ENCODE measurements at places on chromosomes 7 and 10.

- no peak for DNase-seq
Measured at GRCh38 chr7:33710608-33711007, 194.7 kb upstream of the BMPER start.

DNA sequence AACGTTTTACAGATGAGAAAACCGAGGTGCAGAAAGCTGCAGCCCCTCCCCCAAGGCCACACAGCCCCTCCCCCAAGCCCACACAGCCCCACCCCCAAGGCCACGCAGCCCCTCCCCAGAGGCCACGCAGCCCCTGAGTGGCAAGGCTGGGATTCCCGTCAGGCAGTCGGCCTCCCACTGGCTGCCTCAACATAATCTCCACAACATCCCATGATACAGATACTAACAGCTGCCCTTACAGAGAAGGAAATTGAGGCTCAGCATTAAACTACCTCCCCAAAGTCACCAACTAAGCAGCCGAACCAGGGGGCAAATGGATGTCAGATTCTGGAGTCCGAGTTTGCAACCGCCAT, 15.9 kb downstream of the SH3PXD2A start:
- DNase-seq: no peak

DNA sequence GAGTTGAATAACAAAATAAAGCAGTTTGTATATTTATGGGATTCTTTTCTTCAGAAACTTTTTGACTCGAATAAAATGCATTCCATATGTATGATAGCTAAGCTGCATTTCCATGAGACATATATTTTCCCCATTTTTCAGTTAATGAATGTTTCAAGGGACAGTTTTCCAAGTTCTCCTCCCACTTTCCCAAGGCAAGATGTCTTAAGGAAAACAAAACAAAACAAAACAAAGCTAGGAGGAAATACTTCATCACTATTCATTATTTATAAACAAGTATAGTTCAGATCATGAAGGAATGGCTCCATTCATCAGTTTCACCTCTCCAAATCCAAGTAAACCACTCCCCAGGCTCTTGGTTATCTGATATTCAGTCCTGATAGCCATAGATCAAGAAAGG, 261.0 kb downstream of the WDR11 start:
- DNase-seq: no peak

DNA sequence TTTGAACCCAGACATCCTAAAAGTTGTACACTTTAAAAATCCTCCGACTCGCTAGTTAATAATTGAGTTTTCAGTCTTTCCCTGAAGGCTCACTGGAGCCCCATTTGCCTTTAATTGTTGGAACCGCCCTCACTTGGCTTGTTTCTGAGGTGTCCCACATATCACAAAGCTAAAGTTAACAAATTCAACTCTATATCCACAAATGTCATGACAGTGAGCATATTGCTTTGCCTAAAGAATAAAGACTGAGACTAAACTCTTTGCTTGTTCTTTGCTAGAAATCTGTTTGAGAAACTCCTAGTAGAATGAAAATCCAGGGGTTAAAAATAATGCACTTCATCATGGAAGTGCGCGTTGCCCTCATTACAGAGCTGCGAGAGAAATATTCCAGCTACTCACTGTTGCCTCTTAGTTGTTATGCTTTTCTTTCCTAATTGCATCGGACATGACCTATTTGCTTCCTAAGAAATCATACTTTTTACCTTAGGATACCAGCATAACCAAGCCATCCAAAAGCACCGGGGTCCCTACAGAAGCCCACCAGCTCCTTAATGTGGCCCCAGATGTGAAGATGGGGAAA, 752 bp downstream of the THSD7A start:
- DNase-seq: no peak

DNA sequence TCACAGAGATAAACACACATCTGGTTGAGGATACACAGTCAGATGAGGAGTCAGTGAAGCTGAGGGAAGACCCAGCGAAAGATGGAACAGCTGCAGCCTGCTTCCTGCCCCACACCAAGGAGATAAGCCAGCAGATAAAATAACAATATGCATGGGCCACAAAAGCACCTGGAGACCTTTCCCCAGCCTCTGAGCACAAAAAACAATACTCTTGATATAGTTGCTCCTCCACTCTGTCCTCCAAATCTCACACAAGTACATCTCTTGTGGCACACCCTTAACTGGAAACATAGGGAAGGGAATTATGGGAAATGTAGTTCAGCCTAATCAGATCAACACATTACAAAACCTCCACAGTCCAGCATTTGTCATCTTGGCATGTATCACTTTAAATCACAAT, 9.7 kb upstream of the FHIP2A start:
- no peak for DNase-seq

DNA sequence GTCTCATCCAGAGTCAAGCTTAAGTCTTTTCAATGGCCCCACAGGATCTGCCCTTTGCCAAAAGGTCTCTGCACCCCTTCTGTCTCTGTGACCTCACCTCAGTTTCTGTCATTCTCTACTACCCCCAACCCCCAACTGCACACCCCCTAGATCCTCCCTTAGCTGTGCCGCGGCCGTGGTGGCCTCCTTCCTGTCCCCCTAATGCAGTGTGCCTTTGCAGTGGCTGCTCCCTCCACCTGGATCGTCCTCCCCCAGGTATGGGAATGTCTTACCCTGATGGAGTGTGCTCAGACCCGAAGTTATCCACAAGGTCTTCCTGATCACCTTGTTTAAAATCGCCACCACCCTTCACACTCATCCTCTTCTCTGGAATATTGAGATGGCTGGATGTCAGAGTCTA, 9.6 kb downstream of the FGF8 start:
- no peak for DNase-seq

DNA sequence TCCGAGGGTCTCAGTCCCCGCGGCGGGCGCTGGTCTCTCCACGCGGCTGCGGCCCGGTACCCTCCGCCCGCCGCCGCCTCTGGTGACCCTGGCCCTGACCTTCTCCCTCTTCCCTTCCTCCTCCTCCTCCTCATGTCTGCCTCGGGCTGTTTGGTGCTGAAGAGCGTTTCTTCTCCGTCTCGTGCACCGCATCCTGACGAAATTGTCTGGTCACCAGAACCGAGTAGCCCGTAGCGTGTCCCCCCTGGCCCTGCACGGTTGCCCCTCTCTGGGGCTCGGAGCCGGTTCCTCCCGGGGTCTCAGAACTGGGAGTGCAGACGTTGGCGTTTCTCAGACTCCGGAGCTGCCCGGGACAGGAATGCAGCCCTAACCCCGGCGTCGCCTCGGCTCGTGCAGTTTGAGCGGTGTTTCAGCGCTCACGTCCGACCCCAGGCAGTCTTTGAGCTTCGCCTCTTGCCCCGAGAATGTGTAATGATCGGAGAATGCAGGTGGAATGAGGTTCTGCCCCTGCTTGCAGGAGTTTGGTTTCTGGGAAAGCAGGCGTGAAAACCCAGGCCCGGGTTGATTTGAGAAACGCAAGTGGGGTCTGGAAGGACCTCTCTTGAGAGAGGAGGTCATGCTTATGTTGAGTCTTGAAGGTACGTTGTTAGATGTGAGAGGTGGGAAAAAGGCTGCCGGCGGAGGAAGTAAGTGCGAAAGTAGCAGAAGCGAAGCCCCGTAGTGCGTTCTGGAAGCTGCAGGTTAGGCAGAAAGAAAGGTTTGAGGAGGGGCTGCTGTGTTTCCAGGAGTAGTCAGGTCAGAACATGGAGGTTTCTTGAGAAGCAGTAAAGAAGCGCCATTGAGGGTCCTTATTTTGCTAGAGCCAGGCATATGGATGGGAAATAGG, 743 bp downstream of the RBM17 start:
- DNase-seq: no peak

DNA sequence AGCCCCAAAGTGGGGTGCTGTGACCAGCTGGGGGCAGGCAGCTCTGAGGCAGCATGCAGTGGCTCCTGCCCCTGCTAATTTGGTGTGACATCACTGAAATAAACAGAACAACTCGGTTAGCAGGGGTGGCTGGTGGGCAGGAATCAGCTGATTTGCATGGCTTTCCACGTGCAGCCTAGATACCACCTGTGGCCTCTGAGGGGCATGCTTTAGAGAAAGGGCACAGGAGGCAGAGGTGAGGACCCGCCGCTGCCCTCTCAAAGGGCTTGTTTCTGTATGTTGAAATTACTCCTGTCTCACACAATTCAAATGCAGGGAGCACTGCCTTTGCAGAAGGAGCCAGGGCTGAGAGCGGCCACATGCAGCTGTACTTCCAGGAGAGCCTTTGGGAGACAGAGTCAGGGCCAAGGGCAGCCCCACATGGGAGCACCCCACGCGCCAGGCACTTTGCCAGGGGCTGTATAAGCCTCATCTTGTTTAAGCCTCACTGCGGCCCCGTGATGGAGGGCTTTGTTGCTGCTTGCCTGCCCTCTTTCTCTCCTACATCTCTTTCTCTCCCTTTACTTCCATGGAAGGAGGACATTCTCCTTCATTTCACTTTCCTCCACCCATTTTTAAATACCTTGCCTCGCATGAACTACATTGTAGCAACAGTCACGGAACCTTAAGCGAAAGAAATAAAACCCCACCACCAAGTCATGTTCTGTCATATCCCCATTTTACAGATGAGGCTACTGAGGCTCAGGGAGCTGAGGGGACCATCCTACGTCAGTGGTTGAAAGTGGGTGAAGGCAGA, 137.7 kb downstream of the ZMIZ1 start:
- DNase-seq: no peak

GRCh38 chr7:2403718-2404648, 572 bp downstream of the CHST12 start:
- DNase-seq: no peak

DNA sequence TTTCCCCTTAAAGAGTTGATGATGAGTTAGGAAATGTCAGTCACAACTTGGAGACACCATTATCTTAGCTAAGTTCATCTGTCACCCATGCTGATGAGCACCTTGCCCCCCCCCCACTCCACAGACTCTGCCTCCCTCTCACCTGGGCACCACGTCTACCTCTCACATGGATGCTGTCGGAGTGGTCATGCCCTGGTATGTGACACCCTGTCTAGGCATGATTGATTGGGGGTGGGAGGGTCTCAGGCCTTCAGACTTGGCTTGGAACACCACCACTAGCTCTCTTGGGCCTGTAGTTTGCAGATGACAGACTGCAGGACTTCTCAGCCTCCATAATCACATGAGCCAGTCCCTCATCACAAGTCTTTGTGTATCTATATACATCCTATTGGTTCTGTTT, 78.0 kb downstream of the WDR37 start:
- DNase-seq: no peak

DNA sequence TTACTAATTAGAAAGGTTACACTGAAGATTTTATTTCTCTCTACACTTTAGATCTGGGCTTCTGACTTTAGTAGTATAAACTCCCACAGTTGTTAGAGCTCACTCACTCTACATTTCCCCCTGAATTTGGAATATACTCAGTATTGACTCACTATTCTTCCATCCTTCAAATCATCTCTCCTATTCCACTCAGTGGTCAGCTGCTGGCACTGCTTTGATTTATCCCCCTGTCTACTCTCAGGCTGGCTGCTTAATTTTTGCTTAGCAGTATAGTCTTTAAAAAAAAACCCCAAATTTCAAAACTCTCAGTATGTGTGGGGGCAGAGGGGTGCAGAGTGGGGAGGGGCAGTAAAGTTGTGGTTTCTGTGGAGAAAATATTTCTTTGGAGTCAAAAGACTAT, 68.9 kb downstream of the CDK6 start:
- DNase-seq: no peak

DNA sequence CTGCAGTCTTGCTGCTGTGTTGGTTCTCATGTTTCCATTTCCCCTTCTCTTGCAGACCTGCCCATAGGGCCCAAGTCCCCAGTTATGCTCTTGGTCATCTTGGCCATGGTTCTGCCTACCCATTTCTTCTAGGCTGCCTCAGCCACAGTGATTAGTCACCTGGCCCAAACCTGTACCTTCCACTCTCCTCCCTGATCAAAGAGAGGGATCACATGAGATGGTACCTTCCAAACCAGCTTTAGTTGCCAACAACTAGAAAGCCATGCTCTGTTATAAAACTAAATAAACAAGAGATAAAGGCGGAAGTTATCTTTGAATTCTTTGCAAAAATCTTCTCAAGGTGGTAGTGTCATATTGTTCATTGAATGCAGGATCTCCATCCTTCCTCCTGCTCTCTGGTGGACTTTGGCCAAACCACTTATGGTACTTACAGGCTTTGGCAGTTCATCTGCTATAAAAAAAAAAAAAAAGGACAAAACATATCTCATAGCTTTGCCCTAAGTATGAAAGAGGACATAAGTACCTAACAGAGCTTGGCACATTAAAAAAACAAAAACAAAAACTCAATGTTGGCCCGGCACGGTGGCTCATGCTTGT, 25.8 kb downstream of the TACC2 start:
- no peak for DNase-seq

- no peak for DNase-seq
Measured at GRCh38 chr10:96482815-96483588, 30.7 kb downstream of the TLL2 start.

DNA sequence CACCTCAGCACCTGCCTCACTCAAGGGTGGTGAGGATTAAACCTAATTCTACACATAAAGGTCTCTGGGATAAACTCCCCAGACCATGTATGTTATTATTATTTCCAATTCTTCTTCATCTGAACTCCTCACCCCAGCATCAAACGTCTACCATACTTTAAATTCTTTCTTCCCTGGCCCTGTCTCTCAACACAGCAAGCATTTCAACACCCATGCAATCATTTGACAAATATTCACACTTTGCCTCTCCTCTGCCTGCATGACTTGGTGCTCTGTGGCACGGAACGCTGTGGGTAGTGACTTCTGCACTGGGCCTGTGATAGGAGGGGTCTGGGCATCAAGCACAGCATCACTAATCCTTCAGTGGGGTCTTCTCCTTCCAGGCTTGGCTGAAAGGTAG, 490.8 kb downstream of the TNS3 start:
- DNase-seq: no peak

DNA sequence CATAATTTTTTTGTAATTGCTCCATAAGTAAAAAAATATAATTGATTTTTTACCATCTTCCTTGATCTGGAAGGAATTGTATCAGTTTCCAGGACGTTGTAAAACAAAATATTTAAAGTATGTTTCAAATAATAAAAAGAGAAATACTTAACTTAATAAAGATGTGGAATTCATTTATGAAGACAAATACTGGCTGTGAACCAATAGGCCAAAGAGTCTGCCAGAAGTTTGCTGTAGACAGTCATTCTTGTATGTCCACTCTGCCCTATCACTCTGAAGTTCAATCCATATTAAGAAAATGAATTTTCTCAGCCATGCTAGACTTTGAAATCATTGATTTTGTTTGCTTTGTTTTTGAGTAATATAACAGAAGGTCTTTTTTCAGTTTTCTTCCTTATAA, 256.4 kb downstream of the TRIL start:
- no peak for DNase-seq

- no peak for DNase-seq
Measured at GRCh38 chr10:60282771-60283353, 106.8 kb downstream of the ANK3 start.

DNA sequence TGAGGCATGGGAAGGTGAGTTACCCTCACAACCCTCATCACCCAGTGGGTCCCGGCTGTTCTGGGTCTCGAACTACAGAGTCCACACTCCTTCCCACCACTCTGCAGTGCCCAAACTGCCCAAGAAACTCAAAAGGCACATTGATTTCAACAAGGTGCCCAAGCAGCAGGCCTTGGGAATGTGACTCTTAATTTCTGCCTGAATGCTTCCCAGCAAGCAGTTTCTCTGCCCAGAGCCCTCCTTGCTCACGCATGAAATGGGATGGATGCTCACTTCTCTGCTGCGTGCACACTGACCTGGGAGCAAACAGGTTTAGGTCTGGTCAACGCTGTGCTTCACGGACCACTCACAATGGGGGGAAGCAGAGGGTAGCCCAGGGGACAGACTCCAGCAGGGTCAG, 77.9 kb downstream of the GRB10 start:
- no peak for DNase-seq

GRCh38 chr10:50552771-50553535, 70.8 kb downstream of the SGMS1 start:
- peak; percentile 6 for DNase-seq

- DNase-seq: no peak
Measured at GRCh38 chr10:11638055-11638698, 26.7 kb upstream of the USP6NL start.

- no peak for DNase-seq
Measured at GRCh38 chr7:136014659-136015058, 37.5 kb upstream of the MTPN start.

All from activated CD8-positive, alpha-beta memory T cell treated with anti-CD3 and anti-CD28 coated beads for 1 hour (primary cell).